Stimulated activated CD8-positive, alpha-beta memory T cell treated with anti-CD3 and anti-CD28 coated beads, Interleukin-15, amount 100 ng/mL, for 24 hours (primary cell): ENCODE measurements at places on chromosomes 4 and X.

DNA sequence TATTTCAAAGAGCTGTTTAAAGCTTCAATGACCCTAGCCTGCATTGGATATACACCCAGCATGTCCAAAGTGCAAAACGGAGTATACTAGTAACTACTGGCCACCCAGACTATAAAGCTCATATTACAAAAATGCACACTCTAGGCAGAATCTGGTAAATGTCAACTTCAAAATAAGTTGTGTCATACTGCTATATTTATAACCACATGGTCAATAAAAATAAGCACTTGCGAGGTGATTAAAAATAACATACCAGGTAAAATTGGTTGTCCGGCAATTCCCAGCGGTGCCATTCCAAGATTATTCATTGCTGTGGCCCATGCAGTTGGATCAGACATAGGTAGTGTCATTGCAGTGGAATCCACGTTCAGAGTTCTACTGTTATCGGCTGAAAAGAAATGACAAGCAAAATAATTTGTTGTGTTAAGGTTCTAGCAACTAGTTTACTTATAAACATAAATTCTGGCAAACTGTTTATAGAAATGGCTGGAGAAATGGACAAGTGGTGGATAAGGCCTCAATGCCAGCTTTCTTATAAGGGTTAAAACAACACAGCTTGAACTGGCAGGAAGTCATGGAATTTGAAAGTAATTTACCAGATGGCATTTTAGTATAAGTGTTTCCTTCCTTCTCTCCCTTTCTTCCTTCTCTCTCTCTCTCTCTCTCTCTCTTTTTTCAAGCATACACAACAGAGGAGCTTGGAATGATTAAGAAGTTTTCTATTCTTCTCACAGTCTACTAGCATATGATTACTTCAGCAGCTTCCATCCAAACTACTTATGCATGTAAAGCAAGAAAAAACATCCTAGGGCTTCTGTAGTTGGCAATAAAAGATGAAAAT is 199.9 kb downstream of the ENOX2 start:
- DNase-seq: no peak

DNA sequence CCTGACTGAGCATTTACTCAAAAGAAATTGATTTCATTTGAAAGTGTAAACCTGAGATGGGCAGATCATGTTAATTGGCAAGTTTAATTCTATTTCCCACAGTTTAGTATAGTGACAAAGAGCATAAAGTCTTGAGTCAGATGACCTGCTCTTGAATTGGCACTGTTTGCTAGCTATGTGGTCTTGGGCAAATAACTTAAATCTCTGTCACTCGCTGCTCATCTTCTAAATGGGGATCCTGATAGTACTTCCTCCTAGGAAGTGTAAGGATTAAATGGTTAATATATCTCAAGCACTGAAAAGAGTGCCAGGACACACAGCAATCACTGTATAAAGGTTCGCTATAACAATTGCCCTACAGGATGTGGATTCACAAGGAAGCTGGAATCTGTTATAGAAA is 242.8 kb upstream of the JADE1 start:
- no peak for DNase-seq

GRCh38 chr4:149964001-149964796 is 114.0 kb upstream of the DCLK2 start:
- DNase-seq: no peak

DNA sequence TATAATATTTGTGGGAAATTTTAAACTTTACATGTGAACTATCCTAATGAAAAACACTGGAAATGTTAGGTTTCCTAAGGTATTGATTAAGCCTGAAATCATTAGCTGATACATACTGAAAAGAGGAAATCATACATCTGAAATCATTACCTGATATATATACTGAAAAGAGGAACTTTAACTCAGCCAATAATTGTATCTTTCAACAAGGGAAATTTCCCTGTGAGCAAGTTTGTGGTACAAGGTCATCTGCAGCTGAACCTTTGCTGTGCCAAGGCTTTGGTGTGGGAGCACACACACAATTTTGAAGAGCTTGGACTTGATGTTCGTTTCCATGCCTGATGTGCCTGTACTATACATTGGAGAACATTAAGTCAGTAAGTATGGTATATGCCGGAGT is 131.9 kb upstream of the USP9X start:
- no peak for DNase-seq

GRCh38 chrX:2894885-2895292 is 34.2 kb downstream of the ARSD start:
- no peak for DNase-seq

DNA sequence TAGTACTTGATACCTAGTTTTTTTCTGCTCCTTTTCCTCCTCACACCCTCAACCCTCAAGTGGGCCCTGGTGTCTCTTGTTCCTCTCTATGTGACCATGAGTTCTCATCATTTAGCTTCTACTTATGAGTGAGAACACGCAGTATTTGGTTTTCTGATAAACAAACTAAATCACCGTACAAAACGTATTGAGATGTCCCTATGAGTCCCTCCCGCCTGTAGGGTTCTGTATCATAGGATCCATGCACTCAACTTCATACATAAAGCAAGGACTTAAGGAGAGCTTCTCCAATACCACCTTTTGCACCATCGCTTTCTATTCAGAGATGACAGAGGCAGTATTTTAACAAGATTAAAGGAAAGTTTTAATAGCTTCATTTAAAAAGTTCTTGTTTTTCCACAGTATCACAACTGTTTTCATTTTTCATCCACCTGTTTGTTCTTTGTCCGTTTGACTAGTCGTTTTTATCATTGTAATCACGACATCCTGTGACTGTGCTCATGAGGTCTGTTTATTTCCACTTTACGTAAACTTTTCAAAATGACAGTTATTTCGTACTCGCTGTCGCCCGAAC is 457 bp upstream of the RAB9A start:
- no peak for DNase-seq

- no peak for DNase-seq
Observed at GRCh38 chr4:171390626-171391025, 422.6 kb upstream of the GALNTL6 start.

GRCh38 chrX:106946464-106946863 is 26.3 kb downstream of the CLDN2 start:
- DNase-seq: no peak

- peak; percentile 87 for DNase-seq
Observed at GRCh38 chr4:2963175-2963965, at the start of the genes GRK4 and NOP14. Gene GRK4, plus strand, starts transcription at chr4:2963571. Its CDS starts 500 bp downstream, at chr4:2964071. Gene NOP14, minus strand, starts transcription at chr4:2963406. Its CDS starts 87 bp downstream, at chr4:2963319.

DNA sequence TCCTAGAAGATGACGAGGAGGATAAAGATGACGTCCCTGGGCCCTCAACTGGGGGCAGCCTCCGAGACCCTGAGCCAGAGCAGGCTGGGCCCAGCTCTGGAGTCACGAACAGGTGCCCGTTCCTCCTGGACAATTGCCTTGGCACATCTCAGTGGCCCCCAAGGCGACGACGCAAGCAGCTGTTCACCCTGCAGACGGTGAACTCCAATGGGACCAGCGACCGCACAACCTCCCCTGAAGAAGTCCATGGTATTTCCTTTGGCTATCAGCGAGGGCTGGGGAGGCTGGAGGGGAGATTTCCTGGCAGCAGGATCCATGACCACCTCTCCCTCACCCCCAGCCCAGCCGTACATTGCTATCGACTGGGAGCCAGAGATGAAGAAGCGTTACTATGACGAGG is 11.9 kb downstream of the USP11 start:
- DNase-seq: no peak

DNA sequence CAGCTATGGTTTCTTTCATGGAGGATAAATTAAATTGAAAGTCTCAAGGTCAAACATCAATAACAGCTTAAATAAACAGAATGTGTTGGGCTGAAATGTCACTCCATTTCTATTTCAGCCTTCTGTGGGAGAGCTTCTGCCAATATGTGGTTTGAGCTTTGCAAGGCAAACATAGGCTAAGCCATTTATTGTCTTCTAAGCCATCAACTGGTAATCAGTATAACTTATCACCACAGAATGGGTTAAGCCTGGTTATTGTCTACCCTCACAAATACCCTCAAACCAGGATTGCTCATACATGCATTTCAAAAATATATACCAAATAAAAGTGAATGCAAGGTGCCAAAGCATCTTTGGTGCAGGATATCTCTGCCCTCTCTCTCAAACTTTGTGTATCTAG is 52.7 kb downstream of the GABRB1 start:
- no peak for DNase-seq

- DNase-seq: no peak
Observed at GRCh38 chr4:19025031-19025430, 1003.5 kb upstream of the LCORL start.

DNA sequence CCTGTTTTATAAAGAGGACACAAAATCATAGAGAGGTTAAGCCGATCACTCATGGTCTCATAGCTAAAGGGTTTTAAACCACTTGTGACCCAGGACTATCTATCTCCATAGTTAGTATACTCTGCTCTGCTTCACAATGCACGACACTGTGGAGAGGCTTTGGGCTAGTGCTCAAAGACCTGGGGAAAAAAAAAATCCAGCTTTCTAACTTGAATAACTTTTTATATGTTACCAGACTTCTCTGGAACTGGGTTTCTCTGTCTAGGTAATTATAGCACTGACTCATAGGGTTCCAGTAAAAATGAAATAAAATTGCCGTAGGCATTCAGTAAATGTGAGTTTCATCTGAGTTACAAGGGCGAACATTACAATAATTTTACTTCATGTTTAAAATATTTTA is 273.7 kb upstream of the TECRL start:
- no peak for DNase-seq

DNA sequence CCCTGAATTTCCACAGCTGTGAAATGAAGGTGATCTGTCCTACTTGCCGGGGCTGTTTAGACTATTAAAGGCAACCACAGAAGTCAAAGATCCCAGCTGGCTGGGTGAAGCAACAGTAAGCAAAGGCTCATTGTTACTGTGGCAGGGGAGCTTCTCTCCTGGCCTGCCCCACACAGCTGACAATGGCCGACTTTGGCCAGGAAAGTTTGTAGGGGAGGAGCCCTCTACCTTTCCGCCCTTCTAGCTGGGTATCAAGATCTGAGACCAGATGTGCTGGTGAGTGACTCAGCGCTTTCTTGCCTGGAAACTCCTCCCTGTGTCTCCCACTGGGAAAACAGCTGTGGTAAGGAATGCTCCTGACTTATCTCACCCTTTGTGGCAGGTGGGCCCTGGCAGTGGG is 21.1 kb downstream of the RASSF6 start:
- no peak for DNase-seq

DNA sequence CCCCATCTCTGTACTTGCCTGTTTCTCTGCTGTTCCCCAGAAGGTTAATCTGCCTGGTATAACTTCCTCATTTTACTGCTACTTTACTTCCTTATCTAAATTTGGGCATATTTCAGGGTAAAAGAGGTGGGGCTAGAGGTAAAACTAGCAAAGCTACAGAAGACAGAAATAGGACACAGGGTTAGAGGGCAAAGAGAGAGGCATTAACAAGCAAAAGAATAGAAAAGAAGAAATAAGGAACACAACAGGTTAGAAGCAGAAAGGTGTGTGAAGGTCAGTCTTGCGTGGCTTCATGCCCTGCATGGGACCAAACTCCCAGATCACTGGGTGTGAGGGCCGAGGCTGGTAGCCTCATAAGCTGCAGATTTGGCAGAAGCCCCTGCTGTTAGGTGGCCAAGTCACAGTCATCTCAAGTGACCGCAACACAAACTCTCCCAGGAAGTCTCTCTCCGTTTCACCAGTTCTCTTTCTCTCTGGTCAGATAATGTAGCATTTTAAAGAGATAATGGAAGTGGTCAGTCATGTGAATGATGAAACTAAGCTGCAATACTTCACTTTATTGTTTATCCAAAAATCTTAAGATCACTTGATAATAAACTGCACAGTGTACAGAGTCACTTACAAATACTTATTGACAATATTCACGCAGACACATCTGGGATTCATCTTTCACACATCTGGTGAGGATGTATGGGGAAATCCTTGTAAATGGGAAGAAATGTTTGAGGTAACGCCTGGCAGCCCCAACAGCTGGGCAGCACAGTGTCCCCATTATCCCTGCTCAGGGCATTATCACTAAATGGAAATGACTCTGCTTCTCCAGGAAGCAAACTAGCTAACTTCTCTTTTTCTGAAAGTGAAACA is 16.4 kb downstream of the TMEM154 start:
- no peak for DNase-seq

- no peak for DNase-seq
Observed at GRCh38 chrX:123185721-123186120, 1.6 kb downstream of the GRIA3 start.

DNA sequence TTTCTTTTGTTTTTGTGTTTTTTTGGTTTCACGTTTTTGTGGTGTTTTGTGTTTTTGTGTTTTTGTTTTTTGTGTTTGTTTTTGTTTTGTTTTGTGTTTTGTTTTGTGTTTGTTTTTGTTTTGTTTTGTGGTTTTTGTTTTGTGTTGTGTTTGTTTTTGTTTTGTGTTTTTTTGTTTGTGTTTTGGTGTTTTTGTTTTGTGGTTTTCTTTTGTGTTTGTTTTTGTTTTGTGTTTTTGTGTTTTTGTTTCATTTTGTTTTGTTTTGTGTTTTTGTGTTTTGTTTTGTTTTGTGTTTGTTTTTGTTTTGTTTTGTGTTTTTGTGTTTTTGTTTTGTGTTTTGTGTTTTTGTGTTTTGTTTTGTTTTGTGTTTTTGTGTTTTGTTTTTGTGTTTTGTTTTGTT is 20.9 kb downstream of the CSF2RA start:
- DNase-seq: no peak

GRCh38 chrX:120264341-120264740 is 13.7 kb downstream of the ZBTB33 start:
- DNase-seq: no peak

DNA sequence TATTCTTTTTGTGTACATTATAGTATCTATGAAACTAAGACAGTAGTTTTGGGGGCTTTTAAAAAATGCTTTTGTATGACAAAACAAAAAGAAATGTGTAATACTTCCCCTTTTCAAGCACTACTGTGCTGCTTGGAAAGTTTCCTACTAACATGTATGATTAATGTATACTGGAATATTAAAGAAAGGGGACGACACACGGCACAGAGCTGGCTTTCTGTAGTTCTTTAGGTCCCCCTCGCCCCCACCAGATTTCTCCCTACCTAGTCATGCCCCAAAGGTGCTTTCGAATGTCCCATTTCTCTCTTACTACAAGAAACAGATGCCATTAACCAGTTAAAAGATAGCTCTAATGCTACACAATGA is 1.6 kb upstream of the AP1S2 start:
- DNase-seq: no peak

- DNase-seq: no peak
Observed at GRCh38 chr4:70670332-70671014, 4.2 kb upstream of the JCHAIN start.
